ENCODE measurements at places on chromosomes 2 and 18.

GRCh38 chr2:133287709-133288108 is 280.6 kb downstream of the NCKAP5 start:
- no peak for DNase-seq

- DNase-seq = no peak
Measured at GRCh38 chr18:62328586-62329525, 3.7 kb downstream of the TNFRSF11A start.

DNA sequence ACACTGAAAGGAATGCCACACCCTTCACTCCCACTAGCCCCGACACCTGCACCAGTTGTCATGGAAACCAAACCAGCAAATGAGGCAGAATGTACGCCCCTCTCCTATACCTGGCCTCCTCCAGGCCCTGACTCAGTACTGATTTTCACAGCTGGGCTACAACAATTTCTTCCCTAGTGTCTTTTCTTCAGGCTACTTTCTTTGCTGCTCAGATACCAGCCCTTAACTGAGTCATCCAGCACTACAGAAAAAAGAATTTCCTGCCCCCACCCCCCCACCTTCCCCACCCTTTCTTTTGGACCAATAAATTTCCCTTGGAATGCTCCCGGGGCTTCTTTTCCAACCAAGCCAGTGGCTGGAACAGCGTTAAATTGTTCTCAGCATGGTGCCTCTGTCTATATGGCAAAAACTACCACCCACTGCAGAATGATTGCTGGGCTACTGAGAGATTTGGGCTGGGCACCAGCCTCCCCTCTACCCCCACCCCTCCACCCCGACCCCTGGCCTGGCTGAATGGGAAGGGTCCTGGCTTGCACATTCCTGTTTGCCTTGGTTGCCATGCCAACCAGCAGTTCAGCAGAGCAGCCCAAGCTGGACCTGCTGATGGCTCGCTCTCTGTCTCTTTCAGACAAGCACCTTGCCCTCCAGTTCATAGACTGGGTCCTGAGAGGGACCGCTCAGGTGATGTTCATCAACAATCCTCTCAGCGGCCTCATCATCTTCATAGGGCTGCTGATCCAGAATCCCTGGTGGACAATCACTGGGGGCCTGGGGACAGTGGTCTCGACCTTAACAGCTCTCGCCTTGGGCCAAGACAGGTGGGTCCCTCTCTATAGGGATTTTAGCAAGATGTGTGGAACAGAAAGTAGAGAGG is 11.3 kb downstream of the SLC14A2 start:
- no peak for DNase-seq

DNA sequence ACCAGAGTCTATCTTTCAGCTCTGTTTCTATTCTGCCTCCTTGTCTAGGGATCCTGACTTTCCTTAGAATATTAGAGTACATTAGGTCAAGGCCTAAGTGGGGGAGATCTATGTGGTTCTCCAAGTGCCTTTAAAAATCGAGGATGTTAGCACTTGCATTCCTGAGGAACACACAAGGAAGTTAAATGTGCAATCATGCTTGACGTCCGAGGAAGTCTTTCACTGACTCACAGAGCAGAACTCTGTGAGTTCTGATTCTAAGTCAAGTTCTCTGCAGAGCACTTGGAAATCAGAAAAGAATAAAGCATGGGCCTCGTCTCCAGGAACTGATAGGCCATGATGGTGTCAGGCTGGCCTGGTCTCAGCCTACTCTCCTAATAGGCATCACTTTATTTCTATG is 17.2 kb downstream of the FHOD3 start:
- DNase-seq = no peak

- no peak for DNase-seq
Measured at GRCh38 chr2:193377789-193378188, 1183.1 kb upstream of the TMEFF2 start.

GRCh38 chr2:240462073-240462706 is 26.7 kb downstream of the GPC1 start:
- DNase-seq = no peak

GRCh38 chr2:86330001-86330400 is 7.4 kb downstream of the REEP1 start:
- no peak for DNase-seq

DNA sequence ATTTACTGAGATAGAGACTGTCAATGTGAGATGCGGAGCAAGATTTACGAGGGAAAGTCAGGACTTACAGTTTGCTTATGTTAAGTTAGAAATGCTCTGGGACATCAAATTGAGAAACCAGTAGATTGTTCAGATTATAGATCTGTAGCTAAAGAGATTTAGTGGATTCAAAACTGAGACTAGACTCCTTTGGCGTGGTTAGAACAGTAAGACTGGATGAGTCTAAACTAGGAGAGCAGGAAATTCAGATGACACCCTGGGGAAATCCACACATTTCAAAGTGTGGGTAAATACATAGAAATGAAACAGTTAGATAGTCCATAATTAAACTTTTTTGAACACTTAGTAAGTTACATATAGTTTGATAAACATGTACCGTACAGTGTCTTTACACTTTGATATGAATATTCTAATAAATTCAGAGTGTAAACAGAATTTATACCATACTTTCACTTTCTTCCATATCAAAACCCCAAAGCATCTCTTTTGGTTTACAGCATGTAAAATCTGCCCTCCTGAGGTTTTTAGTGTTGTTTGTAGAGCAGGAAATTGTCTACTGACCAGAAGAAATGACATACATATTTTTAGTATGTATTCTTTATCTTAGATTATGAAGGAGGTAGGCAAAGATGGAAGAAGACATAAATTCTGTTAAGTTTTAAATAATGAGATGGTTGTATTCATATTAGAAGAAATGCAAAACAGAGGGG is 231.5 kb downstream of the NYAP2 start:
- DNase-seq = no peak

GRCh38 chr2:98317214-98317613 is 29.0 kb upstream of the CNGA3 start:
- no peak for DNase-seq

- DNase-seq = peak; percentile 51
Measured at GRCh38 chr2:111662771-111663470, 221.1 kb downstream of the ANAPC1 start.

GRCh38 chr2:79005216-79005615 is 20.3 kb upstream of the REG3G start:
- no peak for DNase-seq

- DNase-seq = no peak
Measured at GRCh38 chr2:104923665-104924064, 69.8 kb downstream of the POU3F3 start.

- DNase-seq = no peak
Measured at GRCh38 chr2:1856475-1856874, 112.2 kb upstream of the PXDN start.

DNA sequence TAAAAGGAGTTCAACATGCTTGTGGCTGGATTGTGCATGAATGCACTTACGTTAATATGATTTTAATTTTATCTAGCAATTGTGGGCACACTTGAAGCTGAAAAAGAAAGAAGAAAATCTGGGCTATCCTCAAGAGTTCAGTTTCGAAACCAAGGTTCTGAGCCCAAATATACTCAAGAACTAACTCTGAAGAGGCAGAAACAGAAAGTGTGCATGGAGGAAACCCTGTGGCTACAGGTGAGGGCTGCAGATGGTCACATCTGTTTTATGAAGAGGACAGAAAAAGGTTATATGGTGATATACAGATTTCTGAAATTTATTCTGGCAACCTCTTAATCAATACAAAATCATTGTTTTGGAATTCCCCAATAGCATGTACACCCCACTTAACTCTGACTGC is 57.3 kb downstream of the ITGA6 start:
- DNase-seq = no peak

DNA sequence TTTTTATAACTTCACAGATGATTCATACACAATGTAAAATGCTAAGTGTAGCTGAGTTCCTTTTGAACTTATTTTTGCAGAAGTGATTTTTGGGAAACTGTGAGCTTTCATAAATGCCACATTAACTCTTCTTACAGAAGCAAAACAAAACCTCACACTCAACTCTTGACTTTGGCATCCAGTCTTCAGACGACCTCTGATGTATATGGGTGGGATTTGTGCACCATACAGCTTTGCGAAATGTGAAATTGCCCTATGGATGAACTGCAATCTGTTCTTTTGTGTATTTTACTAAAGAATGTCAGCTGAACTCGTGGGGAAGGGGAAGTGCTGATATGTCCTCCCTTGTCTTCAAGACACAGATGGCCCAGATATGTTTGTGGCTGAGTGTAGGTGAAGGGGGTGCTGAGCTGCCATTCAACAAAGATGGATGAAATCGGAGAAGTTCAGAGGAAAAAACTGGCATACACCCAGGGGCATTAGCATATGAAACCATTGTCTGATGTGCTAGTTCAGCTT is 218.3 kb downstream of the PTGR3 start:
- DNase-seq = no peak

- no peak for DNase-seq
Measured at GRCh38 chr2:49360407-49360767, 206.1 kb upstream of the FSHR start.

- DNase-seq = no peak
Measured at GRCh38 chr2:46787364-46787763, 128.2 kb downstream of the MCFD2 start.

- DNase-seq = no peak
Measured at GRCh38 chr2:215967590-215968378, 45.6 kb downstream of the MREG start.

DNA sequence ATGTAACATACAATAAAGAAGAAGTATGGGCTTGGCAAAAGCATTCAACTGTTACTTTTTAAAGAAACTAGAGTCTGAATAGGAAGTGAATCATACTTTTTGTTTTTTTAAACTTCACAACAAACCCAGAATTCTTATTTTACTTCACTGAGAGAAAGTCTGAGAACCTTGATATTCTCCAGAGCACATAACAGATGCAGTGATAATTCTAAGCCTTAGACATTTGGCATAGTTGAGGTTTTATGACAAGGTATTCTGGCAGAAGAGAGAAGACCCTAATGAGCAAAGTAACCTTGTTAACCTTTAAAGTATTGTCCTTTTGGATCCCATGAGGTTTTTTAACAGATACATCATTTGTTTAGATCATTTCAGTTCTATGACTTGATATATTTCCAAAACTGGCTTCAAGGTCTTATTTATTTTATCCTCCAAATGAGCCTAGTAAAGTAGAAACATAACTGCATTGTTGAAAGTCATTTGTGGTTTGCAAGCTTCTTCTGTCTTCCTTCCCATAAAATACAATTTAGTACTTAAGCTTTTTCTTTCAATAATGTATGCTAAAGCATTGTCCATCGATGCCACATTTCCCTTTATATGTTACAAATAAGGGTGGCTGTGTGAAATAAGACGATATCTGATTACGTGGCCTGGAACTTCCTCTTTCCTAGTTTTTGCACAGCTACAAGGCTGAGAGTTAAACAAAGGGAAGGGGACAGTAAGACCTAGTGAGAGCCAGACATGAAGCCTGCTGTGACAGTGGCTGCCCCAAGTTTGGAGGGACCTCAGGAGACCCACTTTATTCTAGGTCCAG is 86.1 kb upstream of the ITPRID2 start:
- no peak for DNase-seq

GRCh38 chr2:25250331-25251070 is 82.1 kb upstream of the POMC start:
- peak; percentile 8 for DNase-seq

DNA sequence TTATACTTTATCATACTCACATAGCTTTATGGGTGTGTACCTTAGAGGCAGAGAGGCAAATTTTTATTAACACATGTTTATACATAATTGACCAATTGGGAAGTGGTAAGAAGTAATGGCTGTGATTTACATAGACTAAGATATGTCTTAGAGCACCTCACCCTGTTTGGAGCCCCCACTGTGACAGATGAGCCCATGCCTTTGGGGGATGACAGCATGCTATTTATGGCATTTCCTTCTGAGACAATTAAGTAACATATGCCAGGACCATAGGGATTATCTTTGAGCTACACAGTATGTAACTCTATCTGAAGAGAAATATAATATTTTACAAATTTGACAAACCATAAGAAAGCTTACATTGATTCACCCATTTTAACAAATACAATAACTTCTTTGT is 1655.3 kb upstream of the ACVR2A start:
- DNase-seq = no peak

GRCh38 chr2:5530011-5530696 is 162.0 kb upstream of the SOX11 start:
- no peak for DNase-seq

- DNase-seq = no peak
Measured at GRCh38 chr2:45435316-45435715, 175.8 kb downstream of the SRBD1 start.

DNA sequence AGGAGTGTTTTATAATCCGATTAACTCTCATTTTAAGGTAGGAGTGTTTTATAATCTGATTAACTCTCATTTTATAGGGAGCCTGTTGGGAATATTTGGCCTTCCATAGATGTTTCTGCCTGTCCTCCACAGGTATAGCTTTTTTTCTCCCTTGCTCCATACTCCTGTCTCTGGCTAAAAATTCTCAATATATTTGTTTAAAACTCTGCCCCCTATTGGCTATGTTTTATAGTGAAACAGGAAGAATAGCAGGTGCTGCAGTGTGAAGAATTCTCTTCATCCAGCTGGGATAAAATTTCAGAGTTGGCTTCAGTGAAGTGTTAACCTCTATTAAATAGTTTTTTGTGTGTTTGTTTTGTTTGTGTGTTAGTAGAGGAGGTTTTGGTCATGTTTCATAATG is 1046.0 kb upstream of the TMEFF2 start:
- no peak for DNase-seq

DNA sequence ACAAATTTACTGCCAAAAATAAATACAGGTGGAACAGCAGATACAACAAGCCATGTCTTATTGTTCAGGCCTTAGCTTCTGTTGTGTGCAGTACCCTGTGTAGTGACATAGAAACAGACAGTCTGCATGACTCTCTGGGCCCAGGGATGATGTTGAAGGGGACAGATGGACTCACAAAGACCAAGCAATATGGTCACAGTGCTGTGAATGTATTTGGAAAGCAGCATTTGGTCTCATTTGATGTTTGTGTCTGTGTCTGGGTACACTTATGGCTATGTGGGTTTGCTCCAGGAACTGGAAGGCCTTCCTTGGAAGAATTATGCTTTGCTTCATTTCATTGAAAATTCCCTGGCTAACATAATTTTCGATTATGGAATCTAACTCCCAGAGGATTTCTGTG is 158.5 kb downstream of the CDC42EP3 start:
- no peak for DNase-seq

GRCh38 chr2:146392186-146392585 is 1452.6 kb upstream of the ACVR2A start:
- no peak for DNase-seq

DNA sequence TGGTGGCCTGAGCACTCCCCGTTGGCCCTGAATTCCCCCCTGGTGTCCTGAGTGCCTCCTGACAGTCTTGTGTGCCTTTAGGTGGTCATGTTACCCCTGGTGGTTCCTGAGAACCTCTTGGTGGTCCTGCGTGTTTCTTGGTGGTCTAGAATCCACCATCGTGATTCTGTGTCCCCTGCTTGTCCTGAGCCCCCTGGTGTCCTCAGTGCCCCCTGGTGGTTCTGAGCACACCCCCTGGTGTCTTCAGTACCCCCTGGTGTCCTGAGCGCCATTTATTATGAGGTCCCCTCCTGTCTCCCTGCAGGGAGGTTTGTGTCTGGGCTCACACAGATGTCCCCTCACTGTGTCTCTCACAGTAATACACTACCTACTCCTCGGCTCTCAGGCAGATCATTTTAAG is 61.3 kb upstream of the MAL start:
- no peak for DNase-seq

GRCh38 chr2:140990416-140990815 is 1140.4 kb downstream of the LRP1B start:
- no peak for DNase-seq
